ENCODE measurements at places on chromosomes 3 and 15.

DNA sequence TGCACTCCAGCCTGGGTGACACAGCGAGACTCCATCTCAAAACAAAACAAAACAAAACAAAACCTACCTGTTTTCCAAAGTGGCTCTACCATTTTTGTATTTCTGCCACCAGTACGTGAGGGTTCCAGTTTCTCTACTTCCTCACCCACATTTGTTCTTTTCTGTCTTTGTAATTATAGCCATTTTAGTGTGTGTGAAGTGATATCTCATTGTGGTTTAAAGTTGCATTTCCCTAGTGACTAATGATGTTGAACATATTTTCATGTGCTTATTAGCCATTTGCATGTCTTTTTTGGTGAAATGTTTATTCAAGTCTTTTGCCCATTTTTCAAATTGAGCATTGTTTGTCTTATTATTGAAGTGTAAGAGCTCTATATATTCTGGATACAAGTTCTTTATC is 50.7 kb downstream of the TRA2B start:
- DNase-seq = no peak

DNA sequence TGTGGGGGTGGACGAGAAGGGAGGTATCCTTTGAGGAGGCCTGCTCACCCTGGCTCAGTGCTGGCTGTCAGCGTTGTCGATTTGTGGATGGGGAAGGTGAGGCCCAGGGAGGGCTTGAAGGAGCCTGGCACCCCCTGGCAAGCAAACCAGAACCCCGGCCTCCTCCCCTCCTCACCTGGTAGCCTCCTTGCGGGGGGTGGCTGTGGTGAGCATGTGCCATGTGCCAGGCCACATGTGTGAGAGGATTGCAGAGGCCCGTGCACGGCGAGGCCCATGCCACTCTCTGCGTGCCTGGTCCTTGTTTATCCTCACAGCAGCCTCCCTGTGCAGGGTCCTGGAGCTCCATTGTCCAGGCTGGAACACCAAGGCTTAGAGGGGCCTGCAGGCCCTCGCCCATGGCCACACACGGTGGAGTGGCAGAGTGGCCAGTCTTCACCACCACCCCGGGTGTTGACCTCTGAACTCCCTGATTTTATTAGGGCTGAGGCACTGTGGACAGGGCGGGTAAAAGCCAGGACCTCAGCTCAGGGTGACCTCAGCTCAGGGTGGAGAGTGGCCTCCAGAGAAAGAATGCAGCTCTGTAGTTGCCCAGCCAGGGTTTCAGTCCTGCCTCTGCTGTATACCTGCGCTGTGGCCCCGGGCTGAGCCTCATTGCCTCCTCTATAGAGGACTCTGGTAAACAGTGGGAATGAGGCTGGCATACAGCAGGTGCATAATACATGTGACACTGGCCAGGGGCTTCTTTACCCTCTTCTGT is 29.1 kb downstream of the HDAC11 start:
- DNase-seq = no peak

DNA sequence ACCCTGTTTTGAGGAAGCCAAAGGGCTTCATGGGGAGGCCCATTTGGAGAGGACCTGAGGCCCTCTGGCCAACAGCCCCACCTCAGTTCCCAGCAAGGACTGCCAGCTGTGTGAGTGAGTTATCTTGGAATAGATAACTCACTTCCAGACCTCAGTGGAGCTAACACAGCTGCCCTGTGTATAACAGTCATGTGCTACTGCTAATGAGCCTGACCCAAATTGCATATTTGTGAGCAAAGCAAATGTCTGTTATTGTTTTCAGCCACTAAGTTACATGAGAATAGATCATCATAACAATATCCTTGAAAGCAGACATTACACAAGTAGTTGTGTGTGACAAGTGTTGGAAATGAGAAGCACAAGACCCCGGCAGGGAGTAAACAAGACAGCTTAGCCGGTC is 355.8 kb downstream of the MCTP2 start:
- DNase-seq = no peak

DNA sequence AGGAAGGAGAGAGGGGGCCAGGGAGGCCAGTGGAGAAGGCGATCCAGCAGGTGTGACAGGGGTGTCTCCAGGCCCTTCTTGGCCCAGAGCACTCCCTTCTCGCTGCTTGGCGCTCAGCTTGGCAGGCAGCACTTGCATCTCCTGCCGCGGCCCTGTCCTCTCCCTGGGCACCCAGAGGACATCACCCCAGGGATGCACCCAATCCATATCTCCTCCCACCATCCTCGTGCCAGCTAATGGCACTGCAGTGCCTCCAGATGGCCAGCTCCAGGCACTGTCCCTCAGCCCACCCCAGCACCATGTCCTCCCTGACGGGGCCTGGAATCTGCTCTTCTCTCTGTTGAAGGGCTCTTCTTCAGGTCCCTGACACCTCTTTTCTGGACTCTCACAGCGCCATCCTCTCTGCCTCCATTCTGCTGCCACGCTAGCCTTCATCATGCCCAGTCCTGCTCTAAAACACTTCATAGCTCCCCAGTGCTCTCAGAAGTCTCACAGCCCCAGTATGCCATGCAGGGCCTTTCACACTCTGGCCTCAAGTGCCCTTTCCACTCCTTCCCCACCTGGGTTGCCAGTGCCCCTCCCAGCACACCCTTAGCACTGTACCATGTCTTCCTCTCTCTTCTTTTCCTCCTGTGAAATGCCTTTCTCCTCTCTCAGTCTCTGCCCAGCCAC is 106.8 kb upstream of the SLC6A11 start:
- no peak for DNase-seq

DNA sequence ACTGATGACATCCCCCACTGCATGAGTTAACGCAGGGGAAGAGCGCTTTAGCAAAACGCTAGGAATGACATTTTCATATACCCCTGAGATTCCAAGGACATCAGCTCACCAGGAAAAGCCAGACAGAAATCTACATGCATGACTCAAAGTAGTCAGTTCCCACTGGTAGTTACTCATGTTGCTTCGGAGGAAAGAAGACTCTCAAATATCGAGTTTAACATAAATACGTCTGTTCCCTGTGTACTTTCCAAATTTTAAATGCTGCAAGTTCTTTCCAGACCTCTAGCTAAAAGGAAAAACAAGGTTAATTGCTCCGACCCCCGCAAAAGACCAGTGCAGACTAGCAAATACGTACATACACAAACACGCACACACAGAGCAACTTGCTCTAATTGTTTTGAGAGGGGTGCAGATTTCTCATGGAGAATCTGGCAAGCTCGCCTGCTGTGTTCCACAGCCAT is 115.4 kb upstream of the PRICKLE2 start:
- DNase-seq = no peak

DNA sequence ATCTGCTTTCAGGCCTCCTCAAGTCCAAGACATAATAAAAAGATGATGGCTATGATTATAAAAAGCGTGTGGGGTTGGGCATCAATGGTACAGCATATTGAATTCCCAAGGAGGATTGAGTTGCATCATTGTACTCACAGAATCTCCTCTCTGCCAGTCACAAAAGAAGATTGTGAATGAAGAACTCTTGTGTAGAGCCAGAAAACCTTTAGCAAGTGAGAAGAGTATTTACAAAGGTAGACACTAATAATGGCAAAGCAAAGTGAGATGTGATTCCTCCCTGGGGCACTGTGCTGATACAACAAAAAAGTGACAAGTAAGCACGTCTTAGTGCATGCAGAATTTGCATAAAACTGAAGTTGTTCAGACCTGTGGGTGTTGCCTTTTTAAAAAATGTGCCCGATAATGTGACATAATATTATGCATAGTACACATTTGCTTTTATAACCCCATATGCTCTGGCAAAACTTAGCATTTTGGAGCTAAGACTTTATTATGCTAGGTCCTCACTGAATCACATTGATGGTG is 291.2 kb upstream of the TBC1D5 start:
- no peak for DNase-seq

- no peak for DNase-seq
Measured at GRCh38 chr3:168312984-168313383, 217.3 kb upstream of the GOLIM4 start.

GRCh38 chr15:41936649-41937567 is 35.4 kb downstream of the EHD4 start:
- DNase-seq = no peak

- DNase-seq = no peak
Measured at GRCh38 chr15:26877831-26878230, 11.0 kb downstream of the GABRA5 start.

DNA sequence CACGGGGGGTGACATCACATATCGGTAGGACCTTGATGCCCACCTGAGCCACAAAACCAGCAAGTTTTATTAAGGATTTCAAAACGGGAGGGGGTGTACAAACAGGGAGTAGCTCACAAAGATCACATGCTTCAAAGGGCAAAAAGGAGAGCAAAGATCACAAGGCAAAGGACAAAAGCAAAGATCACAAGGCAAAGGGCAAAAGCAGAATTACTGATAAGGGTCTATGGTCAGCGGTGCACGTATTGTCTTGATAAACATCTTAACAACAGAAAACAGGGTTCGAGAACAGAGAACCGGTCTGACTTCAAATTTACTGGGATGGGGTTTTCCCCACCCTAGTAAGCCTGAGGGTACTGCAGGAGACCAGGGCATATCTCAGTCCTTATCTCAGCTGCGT is 143.5 kb upstream of the LPP start:
- no peak for DNase-seq

GRCh38 chr3:100682854-100683760 is 26.2 kb upstream of the TFG start:
- no peak for DNase-seq

DNA sequence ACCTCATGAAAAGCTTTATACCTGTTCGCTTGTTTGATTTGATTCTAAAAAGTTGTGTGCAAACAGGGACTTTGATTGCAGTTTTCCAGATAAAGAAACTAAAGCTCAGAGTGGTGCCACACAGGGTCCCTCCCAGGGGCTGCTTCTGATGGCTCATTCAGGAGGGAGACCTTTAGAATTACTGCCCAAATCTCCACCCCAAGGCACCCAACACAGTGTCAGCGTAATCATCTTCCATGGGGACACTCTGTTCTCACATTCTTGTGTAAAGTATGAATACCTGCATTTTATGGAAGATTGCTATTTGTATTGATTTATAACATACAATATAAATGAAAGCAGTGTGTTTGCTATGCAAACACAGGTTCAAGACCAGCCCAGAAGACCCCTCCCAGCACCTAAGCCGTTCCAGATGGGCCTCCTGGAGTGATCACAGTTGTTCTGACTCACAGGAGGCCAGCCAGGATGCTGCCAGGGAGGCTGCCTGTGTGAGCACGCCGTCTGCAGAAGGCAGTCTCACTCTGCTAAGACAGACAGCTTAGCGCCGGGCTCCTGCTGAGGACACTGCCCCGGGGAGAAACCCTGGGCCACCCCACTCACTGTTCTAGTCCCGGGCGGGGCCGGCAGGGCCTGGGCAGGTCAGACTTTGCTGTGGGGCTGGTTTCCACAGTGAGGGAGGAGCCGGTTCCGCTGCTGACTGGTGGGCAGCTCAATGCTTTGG is 185.6 kb downstream of the FAM43A start:
- DNase-seq = peak; percentile 18

DNA sequence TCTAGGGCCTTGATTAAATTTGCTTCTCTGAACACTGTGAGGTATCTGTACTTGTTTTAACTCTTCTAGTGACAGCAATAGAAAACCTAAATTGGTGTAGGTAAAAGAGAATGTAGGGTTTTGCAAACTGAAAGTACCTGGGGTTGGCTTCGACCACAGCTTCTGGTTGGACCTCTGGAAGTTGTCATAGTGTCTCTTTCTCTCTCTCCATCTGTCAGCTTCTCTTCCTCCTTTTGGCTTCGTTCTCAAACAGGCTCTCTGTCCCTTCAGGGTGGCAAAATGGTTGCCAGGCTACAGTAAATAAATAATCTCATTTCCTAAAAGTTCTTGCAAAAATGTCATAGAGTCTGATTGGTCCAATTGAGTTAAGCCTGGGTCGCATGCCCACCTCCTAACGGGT is 149.3 kb upstream of the CTDSPL start:
- DNase-seq = no peak

DNA sequence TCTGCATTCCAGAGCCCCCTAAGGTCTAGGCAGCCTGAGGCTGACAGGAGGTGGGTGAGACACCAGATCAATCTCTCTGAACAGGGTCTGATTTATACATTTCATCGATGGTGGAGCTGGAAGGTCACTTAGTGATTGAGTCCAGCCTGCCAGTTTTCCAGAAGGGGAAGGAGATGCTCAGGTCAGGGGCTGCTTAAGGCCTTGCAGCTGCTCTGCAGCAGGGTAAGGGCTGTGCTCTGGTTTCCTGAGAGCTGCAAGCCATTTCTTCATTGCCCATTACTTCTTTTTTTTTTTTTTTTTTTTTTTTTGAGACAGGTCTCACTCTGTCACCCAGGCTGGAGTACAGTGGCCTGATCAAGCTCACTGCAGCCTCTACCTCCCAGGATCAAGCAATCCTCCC is 10.7 kb downstream of the TADA3 start:
- no peak for DNase-seq

GRCh38 chr3:13815088-13815683 is 64.7 kb downstream of the WNT7A start:
- DNase-seq = no peak

DNA sequence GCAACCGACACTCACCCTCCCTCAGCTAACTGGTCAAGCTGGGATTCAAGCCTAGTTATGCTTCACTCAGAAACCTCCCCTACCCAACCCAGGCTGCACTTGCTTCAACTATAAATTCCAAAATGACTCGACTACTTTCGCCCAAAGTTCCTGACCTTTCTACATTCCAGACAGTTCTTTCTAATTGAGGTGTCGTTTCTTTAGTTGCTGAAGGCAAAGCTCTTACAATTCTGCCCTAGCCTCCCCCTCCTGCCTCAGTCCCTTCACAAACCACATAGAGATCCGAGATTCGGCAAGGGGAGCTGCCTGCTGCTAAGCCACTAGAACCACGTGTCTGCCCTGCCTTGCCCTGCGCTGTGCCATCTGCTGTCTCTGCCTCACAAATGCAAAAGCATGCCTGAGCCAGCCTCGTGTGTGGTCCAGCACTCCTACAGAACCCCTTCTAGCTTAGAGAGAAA is 74.7 kb upstream of the SH3GL3 start:
- DNase-seq = no peak

- no peak for DNase-seq
Measured at GRCh38 chr15:39579487-39580116, 1.3 kb upstream of the THBS1 start.

GRCh38 chr3:3288255-3288654 is 108.8 kb upstream of the CRBN start:
- DNase-seq = no peak

DNA sequence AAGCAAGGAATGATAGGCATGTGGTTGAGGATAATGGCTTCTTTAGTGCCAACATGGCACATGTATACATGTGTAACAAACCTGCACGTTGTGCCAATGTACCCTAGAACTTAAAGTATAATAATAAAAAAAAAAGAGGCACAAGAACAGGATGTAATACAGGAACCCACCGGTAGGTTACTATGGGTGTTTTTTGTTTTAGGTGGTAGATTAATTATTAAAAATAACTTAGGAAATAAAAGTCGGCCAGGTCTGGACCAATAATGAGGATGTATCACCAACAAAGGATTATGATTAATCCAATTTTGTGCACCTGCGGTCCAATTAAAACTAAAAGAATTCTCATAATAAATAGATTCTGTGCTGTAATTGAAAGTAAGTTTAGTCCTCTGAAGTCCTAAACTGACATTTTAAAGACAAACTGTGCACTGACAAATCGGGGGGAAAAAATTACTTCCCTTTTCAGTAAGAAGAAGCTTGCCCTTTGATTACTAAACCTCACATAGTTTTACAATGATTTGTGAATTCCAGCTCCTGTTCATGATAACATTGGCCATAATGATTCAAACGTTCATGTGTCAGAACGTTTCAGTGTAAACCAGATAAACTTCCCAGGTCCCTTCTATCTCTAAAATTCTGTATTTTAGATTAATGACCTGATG is 62.2 kb downstream of the CASR start:
- DNase-seq = no peak

GRCh38 chr3:70519913-70520659 is 207.6 kb upstream of the MDFIC2 start:
- no peak for DNase-seq

GRCh38 chr3:47265725-47266428 is 16.7 kb downstream of the KIF9 start:
- DNase-seq = no peak

All from stimulated activated naive B cell treated with anti-CD40 and anti-IgM and Interleukin-4, amounts not matched to agents 10 μg/mL and 1 μg/mL and 100 μg/mL, for 72 hours (primary cell).